ENCODE measurements at places on chromosomes 12 and 14.

DNA sequence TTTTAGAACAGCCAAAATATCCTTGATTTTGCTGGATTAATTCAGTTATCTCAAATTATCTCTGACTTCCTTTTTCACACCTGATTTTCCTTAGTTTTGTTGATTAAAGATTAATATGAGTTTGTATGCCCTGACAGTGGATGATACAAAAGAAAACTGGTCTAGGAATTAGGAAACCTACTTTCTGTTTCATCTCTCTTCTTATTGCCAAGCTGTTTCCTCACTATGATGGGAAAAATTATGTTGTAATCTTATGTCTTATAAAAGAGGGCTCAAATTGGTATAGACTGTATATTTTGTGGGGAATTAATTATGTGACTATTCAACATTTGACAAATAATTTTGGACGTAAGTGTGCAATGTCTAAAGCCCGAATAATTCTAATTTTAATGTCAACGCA is 271.6 kb downstream of the FBXL14 start:
- DNase-seq, result no peak

- DNase-seq, result no peak
Measured at GRCh38 chr14:59543873-59544272, 32.7 kb downstream of the CCDC175 start.

DNA sequence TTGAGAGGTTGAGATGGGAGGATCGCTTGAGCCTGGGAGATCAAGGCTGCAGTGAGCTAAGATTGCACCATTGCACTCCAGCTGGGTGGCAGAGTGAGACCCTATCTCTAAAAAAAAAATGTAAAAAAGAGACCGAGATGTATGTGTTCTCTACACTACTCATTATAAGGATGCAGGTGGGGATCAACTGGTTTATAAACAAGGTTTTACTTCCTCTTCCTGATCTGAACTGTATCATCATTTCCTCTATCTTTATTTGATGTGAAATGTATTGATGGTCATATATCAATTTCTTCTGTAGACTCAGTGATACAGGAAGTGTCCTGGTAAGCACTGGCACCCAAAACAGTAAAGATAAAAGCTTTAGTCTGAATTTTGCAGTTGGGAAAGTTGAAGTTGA is 20.1 kb upstream of the USP44 start:
- no peak for DNase-seq

DNA sequence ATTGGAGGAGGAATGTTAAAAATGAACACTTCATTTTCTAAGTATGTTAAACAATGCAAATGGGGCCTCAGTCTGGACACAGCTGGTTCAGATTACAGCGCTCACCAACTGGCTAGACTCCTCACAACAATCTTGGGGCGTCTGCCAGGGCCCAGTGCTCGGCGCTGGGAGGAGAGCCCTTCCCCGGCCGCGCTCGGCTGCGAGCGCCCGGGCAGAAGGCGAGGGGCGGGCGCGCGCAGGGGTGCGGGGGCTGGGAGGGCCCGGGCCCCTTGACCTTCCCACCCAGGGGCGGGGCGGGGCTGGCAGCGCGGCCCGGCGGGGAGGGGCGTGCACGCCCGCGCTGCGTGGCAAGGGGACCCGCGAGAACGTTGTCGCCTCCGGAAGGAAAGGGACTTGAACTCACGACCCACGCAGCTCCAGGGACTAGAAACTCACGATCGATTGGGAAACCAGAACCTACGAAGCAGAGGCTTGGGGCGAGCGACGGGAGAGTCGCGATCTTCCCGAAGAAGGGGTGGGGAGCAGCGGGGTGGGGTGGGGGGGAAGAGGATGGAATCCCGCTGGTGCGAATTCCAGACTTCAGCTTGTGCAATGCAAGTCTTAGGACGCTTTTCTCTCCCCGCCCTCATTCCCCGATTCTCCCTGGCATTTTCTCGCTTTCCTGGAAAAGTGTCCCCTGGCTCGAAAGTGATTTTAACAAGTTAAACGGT is at the start of gene FBLN5:
Gene FBLN5, minus strand, starts transcription at position 220 of the 710 bp plus-strand sequence. CDS start 465 bp downstream, outside the sequence.
- peak; percentile 89 for DNase-seq

DNA sequence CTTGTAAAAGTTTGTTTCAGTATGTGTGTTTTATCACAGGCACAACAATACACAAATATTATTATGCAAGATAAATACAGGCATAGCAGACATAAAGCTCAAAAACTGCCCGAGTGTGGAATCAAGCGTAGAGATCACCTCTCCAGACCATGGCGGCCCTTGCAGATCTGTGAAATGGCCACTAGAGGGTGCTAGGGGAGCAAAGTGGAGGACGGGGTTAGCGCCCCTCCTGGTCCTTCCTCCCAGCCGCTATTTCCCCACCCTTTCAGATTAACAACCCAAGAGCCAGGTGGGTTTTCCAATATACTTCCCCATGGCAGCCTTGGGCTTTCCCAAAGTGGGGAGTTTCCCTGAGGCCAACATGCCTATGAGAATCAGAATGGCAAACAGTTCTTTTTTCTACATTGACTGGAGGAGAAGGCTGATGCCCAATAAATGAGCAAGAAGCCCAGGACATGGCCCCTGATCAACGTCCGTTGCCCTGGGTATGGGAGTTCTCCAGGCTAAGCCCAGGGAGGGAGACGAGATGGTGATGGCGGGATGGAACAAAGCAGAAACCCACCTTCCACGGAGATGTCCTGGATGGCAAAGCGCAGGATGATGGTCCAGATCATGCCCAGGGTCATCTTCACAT is 67.4 kb downstream of the ACTN1 start:
- peak; percentile 49 for DNase-seq

DNA sequence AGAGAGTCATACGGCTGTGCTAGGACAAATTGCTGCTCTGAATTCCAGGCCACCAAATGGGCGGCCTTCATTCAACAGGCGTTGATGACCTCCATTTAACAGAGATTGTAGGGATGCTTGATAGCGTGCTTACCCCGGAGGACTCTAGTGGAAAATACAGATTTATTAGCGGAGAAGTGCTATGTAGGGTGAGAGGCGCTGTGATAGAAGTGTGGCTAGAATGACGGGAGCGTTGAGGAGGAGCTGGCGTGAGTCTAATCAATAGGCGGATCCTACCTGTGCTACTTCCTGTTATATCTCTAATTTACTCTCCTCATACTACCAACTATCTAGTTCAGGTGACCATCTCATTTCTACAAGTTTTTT is 668 bp downstream of the MRPS35 start:
- DNase-seq, result no peak

GRCh38 chr12:95339086-95339788 is 121.6 kb downstream of the VEZT start:
- DNase-seq, result no peak

DNA sequence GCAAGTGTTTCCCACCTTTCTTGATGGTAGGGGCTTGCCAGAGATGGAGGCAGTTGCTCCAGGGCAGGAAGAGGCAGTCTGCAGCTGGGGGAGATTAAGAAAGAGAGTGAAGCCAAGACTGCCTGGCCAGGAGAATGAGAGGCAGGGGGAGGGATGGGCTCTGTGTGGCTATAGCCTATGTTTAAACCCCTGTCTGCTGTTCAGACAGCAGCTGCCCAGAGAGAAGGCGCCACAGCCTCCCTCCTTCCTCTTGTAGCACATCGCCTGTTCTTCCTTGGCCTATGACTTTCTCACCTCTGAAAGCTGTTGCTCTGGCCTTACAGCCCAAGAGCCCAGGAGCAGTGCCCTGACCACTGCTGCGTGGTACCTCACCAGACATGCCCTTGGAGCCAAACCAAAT is 61.7 kb downstream of the EMP1 start:
- DNase-seq, result no peak

DNA sequence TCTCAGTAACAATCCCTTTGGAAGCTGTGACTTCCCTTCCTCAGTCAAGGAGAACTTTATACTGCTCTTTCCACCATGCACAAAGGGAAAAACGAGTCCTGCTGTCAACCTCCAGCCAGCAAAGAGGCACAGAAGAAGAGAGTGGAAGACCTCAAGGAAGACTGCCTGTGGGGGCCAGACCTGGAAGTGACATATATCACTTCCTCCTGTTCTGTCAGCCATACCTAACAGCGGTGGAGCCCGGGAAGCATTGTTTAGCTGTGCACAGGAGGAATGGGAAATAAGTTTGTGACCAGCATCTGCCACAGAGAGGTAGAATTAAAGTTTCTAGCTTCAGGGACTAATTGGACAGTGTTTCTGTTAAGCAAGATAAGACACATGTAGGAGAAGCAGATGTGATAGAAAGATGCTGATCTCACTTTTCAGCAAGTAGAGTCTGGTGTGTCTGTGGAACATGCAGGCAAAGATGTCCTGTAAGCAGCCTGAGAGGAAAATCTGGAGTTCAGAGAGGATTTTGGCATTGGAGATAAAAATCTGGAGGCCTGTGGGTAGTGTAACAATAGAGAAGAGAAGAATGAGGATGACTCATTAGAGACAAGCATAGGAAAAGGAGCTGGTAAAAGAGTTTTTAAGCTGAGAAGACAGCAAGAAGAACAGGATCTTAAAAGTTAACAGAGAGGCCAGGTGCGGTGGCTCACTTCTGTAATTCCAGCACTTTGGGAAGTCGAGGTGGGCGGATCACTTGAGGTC is 141.6 kb upstream of the CPSF6 start:
- peak; percentile 28 for DNase-seq

- DNase-seq, result no peak
Measured at GRCh38 chr12:132335179-132335756, 5.9 kb upstream of the GALNT9 start.

GRCh38 chr12:126114441-126114840 is 1049.2 kb downstream of the AACS start:
- no peak for DNase-seq

GRCh38 chr14:56414236-56414635 is 165.4 kb upstream of the TMEM260 start:
- no peak for DNase-seq

- no peak for DNase-seq
Measured at GRCh38 chr12:87509237-87509820, 519.9 kb downstream of the C12orf50 start.

DNA sequence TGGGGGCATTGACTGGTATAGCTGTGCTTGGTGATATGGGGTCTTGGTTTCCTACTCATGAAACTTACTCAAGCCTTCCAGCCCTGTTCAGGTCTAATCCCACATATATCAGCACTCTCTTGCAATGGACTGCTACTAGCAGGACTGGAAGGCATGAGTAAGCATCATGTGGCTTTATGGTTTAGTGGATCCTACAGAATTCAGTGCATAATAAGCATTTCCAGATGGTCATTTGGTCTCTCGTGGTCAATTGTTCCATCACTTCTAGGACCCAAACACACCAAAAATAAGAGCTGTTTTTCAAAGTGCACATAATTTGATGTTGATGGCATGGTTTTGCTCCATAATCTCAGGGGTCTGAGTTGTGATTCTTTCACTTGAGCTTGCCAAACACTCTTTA is 114.4 kb downstream of the LMNTD1 start:
- no peak for DNase-seq

GRCh38 chr12:130849561-130850417 is 10.7 kb upstream of the STX2 start:
- no peak for DNase-seq

DNA sequence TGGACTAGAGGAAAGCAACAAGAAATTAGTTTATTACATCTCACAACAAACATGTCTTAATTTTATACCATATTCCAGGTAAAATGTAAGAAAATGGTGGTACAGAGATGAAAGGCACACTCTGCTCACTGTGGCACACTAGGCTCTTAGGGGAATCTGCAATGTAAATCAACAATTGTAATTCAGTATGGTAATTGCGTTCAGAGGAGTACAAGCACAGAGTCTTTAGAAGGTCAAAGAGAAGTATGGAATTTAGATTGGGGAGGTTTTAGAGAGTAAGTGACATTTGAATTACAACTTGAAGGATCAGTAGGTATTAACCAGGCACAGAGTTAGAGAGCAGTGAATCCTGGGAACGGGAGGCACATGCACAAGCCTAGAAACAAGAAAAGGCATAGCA is 694.0 kb upstream of the USP15 start:
- DNase-seq, result no peak

- DNase-seq, result no peak
Measured at GRCh38 chr14:74956280-74957072, 1.1 kb upstream of the PGF start.

GRCh38 chr12:32309811-32310736 is 89.3 kb upstream of the FGD4 start:
- no peak for DNase-seq

- no peak for DNase-seq
Measured at GRCh38 chr12:3791256-3791874, 38.5 kb upstream of the CRACR2A start.
